Panc1 (cell line): ENCODE measurements at places on chromosomes 2 and 18.

DNA sequence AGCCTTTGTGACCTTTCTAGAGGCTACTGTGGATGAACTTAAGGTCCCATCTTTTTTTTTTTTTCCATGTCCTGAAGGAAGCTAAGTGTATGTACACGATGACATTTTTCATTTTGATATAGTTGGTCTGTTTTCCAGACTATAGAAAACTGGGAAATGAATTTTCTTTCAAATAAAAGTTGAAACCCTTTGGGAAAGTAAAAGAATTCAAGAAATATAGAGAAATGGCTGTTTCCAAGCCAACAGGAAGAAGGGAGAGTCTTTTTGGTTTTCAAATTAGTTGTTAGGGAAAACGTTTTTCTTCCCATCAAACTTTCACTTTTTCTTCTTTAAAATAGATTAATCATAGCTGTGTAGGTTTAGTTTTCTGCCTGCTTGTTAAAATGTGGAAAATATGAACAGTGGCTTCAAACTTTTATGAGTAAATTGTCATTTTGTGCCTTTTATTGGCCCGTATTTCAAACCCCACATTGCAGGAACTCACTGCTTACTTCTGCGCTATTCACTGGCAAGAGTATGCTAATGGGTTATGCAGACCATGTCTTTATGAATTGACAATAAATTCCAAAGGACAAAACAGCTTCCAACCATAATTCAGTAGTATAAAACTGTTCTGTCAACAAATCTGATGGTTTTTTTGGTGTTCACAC, 27.7 kb upstream of the LYPD1 start:
- no peak overlapping the region for H3K4me3 ChIP-seq
- DNase-seq, result no peak
- H3K36me3 ChIP-seq, result no peaks in the 10 kb centered on the region
- H3K27me3 ChIP-seq, result no peaks in the 10 kb centered on the region
- no peaks in the 10 kb centered on the region for H3K4me1 ChIP-seq
- H3K27ac ChIP-seq, result no peak overlapping the region

GRCh38 chr2:228102949-228103348, 78.5 kb downstream of the SPHKAP start:
- no peaks in the 10 kb centered on the region for H3K4me1 ChIP-seq
- DNase-seq, result no peak
- no peak overlapping the region for H3K4me3 ChIP-seq
- H3K27ac ChIP-seq, result no peak overlapping the region
- H3K27me3 ChIP-seq, result no peaks in the 10 kb centered on the region
- no peaks in the 10 kb centered on the region for H3K36me3 ChIP-seq

- no peaks in the 10 kb centered on the region for H3K36me3 ChIP-seq
- H3K27me3 ChIP-seq, result peaks cover 10% of the 10 kb centered on the region
- no peak overlapping the region for H3K4me3 ChIP-seq
- H3K4me1 ChIP-seq, result no peaks in the 10 kb centered on the region
- no peak for DNase-seq
Observed at GRCh38 chr2:236597629-236598028, 28.0 kb downstream of the ACKR3 start.

DNA sequence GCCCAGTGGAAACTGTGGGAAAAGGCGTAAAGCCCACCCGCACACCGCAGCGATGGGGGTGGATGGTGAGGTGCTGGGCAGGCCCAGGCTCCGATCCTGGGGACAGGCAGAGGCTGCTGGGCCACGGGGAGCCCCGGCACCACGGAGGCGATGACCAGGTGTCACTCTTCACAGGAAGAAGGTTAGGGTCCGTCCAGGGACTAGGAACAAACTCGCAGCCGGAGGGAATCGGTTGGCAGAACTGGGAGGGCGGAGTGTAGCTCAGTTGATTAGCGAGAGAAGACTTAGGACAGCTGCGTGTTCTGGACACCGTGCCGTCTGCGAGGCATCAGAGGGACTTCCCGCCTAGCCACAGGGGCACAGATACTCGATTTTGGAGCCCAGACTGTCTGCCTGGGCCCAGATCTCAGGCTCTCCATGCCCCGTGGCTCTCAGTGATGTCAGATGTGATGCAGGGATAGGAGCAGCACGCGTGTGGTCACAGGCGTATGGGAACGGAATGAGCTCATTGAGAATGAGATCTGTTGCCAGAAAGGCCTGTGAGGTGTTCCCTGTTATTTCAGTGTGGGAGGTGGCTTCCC, 16.1 kb upstream of the ALLC start:
- H3K4me1 ChIP-seq, result no peaks in the 10 kb centered on the region
- H3K27me3 ChIP-seq, result peaks cover 4% of the 10 kb centered on the region; the same call in 1 of the 2 replicates
- DNase-seq, result no peak
- no peak overlapping the region for H3K27ac ChIP-seq
- no peak overlapping the region for H3K4me3 ChIP-seq
- H3K36me3 ChIP-seq, result no peaks in the 10 kb centered on the region

DNA sequence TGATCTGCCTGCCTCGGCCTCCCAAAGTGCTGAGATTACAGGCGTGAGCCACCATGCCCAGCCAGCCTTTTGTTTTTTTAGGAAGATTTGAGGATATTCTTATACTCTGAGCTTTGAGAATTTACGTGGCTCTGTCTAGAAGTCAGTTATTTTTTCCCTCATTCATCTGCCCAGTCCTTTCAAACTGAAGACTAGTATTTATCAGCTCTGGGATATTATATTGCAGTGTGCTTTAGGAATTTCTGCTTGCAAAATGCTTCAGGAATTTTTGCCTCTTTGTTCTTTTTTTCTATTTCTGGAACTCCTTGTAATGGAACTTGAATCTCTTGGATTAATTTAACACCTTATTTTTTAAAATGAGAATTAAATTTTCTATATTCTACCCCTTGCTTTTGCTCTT, 22.6 kb downstream of the ACSL3 start:
- H3K4me3 ChIP-seq, result no peak overlapping the region
- no peaks in the 10 kb centered on the region for H3K27me3 ChIP-seq
- no peak overlapping the region for H3K27ac ChIP-seq
- peaks cover 26% of the 10 kb centered on the region for H3K4me1 ChIP-seq
- DNase-seq, result no peak

DNA sequence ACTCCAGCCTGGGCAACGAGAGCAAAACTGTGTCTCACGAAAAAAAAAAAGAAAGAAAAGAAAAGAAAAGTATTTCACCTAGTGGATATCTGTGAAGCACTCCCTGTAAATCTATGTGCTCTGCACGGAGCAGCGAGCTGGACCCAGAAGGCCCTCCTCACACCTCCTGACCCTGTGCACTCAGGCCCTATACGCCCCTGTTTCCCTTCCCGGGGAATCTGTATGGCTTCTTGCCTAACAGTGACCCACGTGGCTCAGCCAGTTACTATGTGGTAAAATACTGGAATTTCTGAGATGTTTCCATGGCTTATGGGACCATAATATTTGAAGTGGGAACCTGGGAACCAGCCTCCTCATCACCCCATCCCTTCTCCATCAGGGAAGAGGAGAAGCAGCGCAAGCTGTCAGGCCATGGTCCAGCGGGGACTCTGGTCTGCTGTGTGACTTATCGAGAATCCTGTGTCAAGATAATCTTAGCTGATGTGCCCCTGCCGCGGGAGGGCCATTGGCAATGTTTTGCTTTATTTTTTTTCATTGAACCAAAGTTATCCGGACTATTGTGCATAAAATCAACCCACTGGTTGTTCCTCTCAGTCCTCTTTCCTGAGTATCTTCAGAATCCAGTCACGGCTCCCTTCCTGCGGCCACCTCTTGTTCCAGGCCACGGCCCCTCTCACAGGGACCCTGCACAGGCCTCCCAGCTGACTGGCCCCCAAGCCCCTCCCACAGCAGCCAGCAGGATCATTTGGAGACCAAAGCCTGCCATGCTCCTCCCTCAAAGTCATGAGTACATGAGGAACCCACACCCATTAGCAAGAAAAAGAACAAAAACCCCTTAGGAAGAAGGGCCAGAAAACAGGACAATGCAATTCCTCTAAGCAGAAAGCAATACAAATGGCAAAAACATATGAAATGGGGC, 30.6 kb downstream of the SDC1 start:
- H3K27me3 ChIP-seq, result no peaks in the 10 kb centered on the region
- no peak overlapping the region for H3K4me3 ChIP-seq
- H3K4me1 ChIP-seq, result no peaks in the 10 kb centered on the region
- H3K27ac ChIP-seq, result no peak overlapping the region
- no peak for DNase-seq

GRCh38 chr2:127134833-127135830, 28.2 kb upstream of the BIN1 start:
- H3K4me1 ChIP-seq, result no peaks in the 10 kb centered on the region
- no peaks in the 10 kb centered on the region for H3K36me3 ChIP-seq
- no peak overlapping the region for H3K27ac ChIP-seq
- no peaks in the 10 kb centered on the region for H3K27me3 ChIP-seq

DNA sequence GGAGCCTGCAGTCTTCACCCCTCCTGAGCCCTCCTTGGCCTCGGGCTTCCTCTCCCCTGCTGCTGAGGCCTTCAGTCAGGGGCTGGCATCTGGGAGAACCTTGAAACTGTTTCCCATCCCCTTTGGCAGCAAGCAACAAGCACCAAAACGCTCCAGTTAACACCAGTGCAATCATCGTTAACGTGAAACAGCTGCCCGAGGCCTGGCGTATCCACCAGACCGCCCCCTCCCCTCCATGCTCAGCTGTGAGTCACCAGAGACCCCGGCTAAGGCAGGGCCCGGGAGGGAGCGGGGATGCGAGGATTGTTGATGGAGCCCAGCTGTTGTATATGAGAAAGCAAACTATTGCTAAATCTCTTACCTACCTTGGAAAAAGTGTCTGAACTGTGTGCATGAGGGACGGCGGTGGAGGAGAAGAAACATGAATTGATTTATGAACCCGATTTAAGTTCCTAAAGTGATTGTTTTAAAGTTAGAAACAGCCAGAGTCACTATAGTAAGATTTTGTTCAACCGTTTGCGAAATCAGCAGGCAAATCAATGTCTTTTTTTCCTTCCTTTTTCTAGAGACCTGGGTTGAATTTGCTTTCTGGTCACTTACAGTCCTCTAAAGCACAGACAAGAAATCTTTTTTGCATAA, 5.2 kb downstream of the ZFP36L2 start:
- H3K27ac ChIP-seq, result peak overlapping the region; percentile 91
- no peak for DNase-seq
- H3K4me3 ChIP-seq, result peak overlapping the region; percentile 90
- H3K36me3 ChIP-seq, result peaks cover 9% of the 10 kb centered on the region; the same call in 1 of the 2 replicates

DNA sequence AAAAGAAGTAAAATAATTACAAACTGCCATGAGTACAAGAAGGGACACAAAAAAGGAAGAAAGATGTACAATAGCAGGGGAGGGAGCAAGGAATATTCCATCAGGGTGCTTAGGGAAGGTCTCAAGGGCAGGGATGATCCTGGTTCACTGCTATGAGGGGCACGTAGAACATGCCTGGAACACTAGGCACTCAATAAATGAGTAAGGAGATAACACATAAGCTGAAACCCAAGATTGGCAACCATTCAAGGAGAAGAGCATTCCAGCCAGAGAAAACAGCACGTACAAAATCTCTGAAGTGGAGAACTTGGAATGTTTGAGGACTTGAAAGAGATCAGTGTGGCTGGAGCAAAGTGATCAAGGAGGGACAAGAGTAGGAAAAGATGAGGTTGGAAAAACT, 103.2 kb downstream of the FAM161A start:
- no peaks in the 10 kb centered on the region for H3K4me1 ChIP-seq
- no peak for DNase-seq
- H3K27me3 ChIP-seq, result no peaks in the 10 kb centered on the region
- H3K4me3 ChIP-seq, result no peak overlapping the region
- H3K27ac ChIP-seq, result no peak overlapping the region

DNA sequence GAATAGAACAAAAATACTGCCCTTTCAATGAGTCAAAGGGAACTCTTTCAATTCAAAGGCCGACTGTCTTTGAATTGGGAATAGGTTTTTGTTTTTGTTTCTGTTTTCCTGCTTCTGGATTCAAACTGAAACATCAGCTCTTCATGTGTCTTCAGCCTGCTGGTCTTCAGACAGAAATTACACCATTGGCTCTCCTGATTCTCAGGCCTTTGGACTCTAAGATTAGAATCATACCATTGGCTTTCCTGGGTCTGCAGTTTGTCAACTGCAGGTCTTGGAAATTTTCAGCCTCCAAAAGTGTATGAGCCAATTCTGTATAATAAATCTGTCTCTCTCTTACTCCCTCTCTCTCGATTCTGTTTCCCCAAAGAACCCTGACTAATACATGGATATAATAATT, 31.1 kb downstream of the CTLA4 start:
- no peaks in the 10 kb centered on the region for H3K27me3 ChIP-seq
- no peak overlapping the region for H3K27ac ChIP-seq
- no peak overlapping the region for H3K4me3 ChIP-seq
- DNase-seq, result no peak
- H3K36me3 ChIP-seq, result no peaks in the 10 kb centered on the region

- H3K4me1 ChIP-seq, result no peaks in the 10 kb centered on the region; the same call in 1 of the 2 replicates
- no peak for DNase-seq
- no peaks in the 10 kb centered on the region for H3K36me3 ChIP-seq
- H3K4me3 ChIP-seq, result no peak overlapping the region
Observed at GRCh38 chr2:238925816-238926521, 78.1 kb downstream of the TWIST2 start.

- no peak overlapping the region for H3K4me3 ChIP-seq
- H3K4me1 ChIP-seq, result peaks cover 21% of the 10 kb centered on the region
- H3K27ac ChIP-seq, result no peak overlapping the region
- H3K27me3 ChIP-seq, result no peaks in the 10 kb centered on the region
- DNase-seq, result no peak
- no peaks in the 10 kb centered on the region; the same call in 1 of the 2 replicates for H3K36me3 ChIP-seq
Observed at GRCh38 chr2:223941579-223942277, 3.4 kb downstream of the WDFY1 start.
